ENCODE measurements at places on chromosomes 1 and 21.

DNA sequence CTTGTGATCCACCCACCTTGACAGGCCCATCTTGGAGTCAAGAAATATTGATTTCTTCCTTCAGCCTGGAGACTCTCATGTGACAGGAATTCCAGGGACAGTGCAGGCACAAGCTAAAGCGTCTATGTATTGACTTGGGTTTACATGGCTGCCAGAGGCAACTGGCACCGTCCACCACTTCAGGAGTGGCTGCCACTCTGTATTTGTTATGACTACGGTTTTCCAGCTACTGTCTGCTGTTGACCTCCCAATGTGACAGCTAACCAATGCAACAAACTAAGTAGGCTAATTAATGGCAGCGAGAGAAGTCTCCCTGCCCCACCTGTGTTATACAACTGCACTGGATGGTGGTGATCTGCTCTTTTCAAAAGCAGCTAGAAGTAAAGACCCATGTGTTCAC, 56.9 kb downstream of the CD58 start:
- no peak for DNase-seq

- no peak for DNase-seq
Measured at GRCh38 chr1:3787349-3787715, 9.0 kb downstream of the LRRC47 start.

DNA sequence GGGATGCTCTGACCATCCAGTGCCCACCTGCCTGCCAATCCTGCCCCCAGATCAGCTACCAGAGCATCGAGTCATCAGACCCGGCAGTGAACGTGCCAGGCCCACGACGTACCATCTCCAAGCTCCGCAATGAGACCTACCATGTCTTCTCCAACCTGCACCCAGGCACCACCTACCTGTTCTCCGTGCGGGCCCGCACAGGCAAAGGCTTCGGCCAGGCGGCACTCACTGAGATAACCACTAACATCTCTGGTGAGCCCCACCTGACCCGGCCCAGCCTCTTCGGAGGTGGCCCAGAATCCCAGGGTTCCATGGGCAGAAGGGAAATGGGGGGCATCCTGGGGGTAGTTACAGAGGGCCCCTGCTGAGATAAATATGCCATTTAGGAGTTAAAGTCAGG, 43.1 kb downstream of the PTPRU start:
- no peak for DNase-seq

GRCh38 chr1:64471218-64472039, 1.5 kb downstream of the CACHD1 start:
- DNase-seq: peak; percentile 17

DNA sequence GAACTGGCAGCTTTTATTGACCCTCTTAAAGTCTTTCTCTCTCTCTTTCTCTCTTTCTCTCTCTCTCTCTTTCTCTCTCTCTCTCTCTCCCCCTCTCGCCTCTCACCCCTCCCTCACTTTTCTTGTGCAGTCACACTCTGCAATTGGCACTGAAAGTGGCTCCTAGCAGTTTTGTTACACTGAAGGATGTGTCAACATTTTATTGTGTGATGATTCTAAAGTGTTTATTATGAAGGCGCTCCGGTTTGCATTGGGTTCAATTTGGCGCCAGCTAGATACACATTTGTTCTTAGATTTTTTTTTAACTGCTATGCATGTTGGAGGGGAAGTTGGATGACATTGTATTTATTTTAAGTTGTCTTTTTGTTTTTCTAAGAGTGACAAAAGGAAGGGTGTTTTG, 64.0 kb upstream of the CHRM3 start:
- DNase-seq: no peak

DNA sequence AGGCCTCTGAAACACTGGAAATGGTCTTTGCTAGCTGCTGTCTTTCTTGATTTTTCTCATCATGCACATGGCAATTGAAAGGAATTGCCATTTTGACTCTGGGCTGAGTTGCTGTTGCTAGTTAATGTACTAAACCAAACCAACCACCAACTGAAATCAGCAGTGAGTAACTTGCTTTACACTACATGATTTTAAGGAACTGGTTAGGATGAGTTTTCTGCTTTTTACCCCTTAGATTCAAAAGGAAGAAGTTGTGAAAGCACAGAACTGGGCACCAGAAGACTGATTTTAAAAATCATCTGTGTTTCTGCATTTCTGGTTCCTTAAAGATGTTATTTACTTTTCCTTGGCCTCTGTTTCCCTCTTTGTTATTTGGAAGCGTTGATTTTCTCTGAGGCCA, 361.9 kb downstream of the HLX start:
- DNase-seq: no peak

- DNase-seq: no peak
Measured at GRCh38 chr1:103387898-103388297, 137.6 kb upstream of the RNPC3 start.

DNA sequence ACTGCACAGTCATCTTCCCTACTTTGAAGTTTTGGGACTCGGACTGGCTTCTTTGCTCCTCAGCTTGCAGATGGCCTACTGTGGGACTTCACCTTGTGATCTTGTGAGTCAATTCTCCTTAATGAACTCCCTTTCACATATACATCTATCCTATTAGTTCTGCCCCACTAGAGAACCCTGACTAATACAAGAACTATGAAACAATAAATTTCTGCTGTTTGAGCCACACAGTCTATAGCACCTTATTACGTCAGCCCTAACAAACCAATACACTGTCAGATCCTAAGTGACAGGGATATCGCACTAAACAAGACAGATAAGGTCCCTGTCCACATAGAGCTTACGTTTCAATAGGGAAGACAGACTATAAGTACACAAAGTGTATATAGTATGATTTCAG, 120.1 kb downstream of the PLPP3 start:
- no peak for DNase-seq

GRCh38 chr1:155037851-155038441, 4.3 kb downstream of the DCST1 start:
- DNase-seq: no peak

DNA sequence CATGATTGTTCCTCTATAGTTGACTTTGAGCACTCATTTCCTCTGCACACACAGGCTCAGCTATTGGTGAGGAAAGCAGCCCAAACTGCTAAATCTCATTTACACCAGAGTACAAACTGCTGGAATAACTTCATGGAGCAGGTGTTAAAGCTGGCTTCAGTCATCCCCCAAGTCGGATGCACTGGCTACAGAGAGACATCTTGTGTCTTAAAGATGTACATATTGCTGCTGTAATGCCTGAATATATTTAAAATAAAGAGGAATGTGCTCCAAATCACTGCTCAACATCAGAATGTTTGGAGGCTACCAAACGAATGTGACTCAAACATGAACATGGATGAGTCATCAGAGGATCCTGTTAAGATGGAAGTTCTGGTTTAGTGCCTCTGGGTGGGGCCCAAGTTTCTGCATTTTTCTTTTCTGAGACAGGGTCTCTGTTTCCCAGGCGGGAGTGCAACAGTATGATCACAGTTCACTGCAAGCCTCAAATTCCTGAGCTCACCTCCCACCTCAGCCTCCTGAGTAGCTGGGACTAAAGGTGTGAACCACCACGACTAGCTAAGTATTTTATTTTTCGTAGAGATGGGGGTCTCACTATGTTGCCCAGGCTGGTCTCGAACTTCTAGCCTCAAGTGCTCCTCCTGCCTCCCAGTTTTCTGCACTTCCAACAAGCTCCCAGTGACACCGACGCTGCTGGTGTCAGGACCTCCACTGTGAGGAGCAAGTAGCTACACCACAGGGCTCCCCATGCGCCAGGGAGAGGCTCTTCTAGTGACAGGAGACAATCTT, 79.0 kb upstream of the KRTAP19-8 start:
- no peak for DNase-seq

DNA sequence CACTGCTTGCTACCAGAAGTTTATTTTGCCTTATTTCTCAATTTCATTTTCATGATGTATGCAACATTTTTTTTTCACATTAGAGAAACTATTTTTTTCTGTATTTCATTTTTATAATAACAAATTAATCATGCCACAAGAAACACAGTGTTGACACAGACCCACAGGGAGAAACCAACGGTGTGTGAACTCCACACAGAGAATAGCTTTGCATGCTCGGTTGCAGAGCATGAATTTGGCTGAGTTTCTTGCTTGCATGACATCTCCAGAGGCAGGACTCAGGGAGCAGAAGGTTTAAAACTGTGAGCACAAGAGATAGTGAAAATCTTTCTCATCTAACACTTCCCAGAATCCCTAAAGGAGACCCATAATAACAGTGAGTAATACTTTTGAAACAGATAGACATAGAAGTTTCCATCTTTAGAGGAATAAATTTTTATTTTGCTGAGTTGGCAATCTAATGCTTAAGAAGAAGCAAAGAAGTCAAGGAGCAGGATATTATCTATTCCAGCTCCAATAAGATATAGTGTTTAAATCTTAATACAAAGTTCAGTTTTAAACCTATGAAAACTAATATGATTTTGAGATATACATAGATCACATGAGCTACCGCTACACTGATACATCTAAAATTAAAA, 890.9 kb downstream of the MRPL39 start:
- DNase-seq: no peak

DNA sequence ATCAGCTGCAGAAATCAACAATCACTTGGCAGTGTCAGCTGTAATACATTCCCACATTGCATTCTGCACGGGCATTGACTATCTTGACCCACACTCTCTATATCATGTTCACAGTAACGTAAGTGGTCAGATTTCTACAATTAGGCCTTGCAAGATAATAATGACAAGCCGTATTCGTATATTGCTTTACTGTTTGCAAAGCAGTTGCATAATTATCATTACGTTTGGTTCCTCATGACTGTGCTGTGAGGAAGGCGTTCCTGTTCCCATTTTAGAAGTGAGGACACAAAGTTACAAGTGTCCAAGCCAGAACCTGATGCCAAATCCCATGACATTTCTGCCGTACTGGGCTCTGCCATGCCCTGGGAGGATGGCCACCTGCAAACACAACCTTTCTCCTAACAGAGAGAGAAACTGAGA, 53.5 kb upstream of the TARBP1 start:
- DNase-seq: no peak

DNA sequence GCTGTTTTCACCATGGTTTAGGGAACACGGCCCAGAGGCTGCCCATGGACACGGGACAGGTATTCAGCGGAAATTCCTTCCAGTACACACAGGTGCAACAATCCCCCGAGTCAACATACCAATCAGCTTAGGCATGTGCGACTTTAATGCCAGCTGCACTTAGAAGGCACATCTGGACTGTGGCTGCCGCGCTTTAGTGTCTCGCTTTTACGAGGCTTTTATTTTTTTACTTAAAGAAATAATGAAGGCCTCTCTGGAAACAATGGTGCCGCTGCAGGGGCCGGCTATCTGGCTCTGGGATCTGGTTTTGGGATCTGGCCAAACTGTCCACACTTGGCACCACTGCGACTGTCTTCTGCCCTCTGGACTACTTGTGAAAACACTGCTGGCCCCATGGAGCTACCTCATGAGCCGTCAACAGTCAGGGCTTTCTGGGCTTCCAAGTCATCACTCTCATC, 55.5 kb downstream of the SLC66A1 start:
- no peak for DNase-seq

DNA sequence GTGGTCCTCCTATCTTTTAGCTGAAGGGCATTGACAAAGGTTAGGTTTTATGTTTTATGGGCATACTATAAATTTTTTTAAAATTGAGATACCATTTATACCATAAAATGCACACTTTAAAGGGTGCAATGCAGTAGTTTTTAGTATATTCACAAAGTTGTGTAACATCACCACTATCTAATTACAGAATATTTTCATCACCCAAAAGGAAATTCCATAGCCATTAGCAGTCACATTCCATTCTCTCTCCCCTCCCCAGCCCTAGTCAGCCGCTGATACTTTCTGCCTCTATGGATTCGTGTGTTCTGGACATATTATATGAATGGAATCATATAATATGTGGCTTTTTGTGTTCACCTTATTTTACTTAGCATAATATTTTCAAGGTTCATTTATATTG, 135.8 kb upstream of the B3GALT2 start:
- no peak for DNase-seq

DNA sequence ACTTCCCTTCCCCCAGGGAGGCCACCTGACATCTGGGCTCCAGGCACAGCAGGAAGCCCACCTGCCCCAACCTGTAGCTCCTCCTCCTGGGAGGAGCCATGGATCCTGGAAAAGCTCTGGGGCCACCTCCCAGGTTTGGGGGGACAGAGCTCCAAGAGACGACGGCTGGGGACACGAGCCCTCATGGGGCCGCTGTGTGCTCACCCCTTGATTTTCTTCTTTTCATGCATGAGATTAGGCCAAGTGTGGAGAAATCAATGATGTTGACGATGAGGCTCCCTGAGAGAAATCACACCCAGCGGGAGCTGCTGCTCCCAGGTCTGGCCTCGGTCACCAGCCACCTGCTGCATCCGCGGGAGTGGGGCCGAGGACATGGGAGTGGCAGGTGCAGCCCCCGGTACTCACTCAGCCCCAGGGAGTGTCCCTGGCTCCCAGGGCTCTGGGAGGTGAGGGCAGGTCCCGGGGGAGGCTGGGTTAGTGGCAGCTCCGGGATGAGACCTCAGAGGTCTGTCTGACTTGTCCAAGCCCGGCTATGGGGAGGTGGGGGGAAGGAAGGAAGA, 8.7 kb downstream of the TNFRSF14 start:
- no peak for DNase-seq

GRCh38 chr1:79089946-79090345, 83.4 kb upstream of the ADGRL4 start:
- DNase-seq: no peak

DNA sequence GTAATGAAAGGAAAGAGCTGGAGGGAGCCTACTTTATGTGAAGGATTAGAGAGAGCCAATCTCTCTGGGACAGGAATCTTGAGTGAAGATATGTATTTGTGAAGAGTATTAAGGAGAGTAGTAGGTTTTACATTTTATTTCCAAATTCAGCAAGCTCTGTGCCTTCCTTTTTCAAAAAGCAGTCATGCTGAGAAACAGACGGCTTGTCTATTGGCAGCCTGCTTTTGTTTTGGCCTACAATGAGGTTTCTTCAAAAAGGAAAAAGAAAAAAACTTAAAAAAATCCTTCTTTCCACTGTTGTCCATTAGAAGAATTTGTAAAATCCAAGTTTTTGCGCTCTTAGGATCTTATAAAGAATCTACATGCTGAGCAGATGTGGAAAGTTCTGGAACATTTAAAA, 103.6 kb upstream of the PTGFR start:
- DNase-seq: no peak

- no peak for DNase-seq
Measured at GRCh38 chr1:160727316-160727640, 11.8 kb upstream of the SLAMF7 start.

- DNase-seq: no peak
Measured at GRCh38 chr1:233006541-233006973, 56.1 kb downstream of the NTPCR start.

DNA sequence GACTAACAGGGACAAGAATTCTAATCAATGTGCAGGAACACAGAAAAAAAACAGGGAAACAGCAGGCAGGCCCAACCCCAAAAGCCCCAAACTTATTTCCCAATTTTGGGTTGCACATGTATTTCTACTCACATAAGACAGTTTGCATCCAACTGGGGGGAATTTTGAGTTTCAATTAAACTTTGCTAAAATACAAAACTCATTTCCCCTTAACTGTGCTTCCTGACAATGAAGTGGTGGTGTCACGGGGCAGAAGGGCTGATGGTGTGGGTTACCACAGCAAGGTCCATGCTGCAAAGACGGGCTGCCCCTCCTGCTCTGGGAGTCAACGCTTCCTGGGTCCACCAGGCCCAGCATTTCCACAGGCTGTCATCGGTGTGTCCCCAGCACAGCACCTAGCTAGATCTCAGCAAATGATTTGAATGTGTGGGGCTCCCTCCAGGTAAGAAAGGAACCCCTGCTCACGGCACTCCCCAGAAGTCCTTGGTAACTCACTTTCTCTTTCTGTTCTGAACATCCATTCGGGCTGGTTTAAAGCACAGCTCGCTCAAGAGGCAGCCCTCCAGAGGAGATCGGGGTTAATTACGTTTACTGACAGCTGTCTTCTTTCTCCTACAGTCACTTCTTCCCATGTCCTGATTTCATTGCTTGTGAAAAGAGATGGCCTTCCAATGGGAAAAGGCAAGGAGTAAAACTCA, 27.4 kb downstream of the HIVEP3 start:
- DNase-seq: no peak

Data from hypothalamus (tissue), 51 donors.